ENCODE measurements at places on chromosomes 13 and 19.

DNA sequence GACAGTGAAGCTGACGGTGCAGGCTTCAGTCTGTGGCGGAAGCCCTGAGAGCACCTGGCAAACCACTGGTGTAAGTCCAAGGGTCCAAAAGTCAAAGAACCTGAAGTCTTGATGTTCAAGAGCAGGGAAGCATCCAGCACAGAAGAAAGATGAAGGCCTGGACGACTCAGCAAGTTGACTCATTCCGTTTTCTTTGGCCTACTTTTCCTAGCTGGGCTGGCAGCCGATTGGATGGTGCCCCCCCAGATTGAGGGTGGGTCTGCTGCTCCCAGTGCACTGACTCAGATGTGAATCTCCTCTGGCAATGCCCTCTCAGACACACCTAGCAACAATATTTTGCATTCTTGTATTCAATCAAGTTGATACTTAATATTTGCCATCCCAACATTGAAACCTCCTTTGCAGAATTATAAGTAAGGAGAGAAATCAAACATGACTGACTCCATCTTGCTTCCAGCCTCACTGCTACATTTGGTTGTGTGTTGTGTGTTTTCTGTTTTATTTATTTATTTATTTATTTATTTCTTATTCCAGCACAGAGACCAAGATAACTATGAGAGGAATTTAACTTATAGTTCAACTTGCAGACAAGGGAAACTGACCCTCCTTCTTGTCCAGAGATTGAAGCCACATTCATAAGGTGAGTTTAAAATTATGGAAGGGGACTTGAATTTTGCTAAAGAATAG lies 32.8 kb downstream of the IGFL2 start:
- DNase-seq = no peak

- no peak for DNase-seq
Measured at GRCh38 chr19:23991170-23991569, 76.5 kb downstream of the ZNF726 start.

GRCh38 chr19:57245066-57245465 lies 4.6 kb downstream of the ZNF805 start:
- no peak for DNase-seq

DNA sequence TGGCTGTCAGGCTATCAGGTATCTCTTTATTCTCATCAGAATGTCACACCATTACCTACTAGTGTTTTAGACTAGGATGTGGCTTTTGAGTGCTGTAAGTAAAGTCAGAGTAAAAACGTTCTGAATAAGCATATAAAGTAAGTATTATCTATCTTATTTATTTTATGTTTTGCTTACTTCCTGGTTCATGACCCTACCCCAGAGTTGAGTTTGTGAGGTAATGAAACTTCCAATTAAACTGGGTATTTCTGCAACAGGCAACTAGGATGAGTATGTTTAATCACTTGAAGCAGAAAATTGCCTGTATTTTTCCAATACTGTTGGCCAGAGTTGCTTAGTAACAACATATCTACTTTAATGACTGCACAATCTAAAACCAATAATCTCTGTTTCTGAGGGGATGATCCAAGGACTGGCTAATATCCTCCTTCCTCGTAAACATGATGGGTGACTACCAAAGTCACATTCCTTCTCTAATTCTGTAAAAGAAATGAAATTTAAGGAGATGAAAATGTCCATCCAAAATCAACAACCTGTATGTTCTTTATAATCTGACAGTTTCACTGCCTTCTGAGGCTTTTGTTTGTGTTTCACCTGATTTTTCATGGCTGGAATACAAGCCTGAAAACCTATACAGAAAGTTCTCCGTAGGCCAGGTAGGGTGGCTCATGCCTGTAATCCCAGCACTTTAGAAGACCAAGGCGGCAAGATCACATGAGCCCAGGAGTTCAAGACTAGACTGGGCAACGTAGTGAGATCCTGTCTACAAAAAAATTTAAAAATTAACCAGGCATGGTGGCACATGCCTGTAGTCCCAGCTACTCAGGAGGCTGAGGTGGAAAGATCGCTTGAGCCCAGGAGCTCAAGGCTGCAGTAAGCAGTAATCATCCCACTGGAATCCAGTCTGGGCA lies 83.1 kb downstream of the ABCC4 start:
- DNase-seq = no peak

GRCh38 chr19:7386308-7386707 lies 37.6 kb downstream of the ARHGEF18 start:
- DNase-seq = no peak

- no peak for DNase-seq
Measured at GRCh38 chr19:28737021-28737895, 475.7 kb downstream of the UQCRFS1 start.

DNA sequence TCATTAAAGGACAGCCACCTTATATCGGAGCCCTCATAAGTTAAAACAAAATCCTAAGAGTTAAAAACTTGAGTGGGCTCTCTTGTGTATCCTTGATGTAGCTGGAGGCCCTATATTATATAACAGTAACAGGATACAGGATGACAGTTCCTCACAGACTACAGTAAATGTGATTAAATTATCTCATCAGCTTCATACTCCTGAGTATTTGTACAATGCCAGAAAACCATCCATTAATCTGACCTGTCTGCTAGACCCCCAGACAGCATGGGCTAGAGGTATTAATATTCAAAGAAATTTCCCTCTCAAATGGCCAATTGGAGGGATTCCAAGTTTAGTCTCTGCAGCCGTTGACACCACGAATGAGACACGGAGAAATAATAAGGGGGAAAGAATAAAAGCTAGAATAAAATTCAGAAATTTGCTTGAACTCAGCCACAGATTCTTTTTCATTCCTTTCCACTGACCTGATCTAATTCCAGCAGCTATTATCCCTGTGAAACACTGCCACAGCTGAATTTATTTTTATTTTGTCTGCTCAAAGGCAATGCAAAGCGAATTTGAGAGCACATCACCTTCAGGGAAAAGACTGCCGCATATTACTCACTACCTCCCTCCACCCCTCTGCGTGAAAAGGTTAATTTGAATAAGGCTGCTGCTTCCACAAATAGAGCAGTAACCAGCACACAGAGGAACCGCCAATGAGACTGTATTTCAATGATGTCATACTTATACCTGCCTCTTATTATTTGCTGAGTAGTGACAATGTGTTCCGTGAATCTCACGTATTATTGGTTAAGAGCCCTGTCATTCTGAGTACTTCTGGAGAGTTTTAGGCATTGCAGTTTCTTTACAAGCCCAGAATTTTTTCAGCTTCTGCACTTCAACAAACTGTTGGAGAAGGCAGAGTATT lies 155.9 kb upstream of the KLF12 start:
- no peak for DNase-seq

- no peak for DNase-seq
Measured at GRCh38 chr13:79673310-79673992, 192.5 kb downstream of the NDFIP2 start.

DNA sequence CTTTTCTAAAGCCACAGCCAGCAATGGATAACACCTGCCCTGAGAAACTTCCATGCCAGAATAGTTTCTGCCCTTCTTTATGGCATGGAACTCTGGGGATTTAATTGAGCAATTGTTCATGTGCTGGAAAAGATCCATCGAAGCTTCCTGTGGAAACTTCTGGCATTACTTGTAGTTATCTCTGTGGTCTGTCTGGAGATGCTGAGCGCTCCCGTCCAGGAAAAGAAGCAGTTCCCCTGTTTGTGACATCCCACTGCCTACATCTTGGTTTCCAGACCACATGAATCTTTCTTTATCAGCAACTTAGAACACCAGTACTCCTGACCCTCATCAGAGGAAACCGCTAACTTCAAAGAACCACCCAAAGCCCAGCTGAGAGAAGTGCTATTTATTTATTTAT lies 24.6 kb downstream of the FLT1 start:
- DNase-seq = no peak

GRCh38 chr13:48500652-48501197 lies 32.2 kb downstream of the RCBTB2 start:
- no peak for DNase-seq

GRCh38 chr13:44399074-44399473 lies 25.4 kb downstream of the SERP2 start:
- no peak for DNase-seq

- peak; percentile 50 for DNase-seq
Measured at GRCh38 chr13:48580185-48580803, 47.4 kb upstream of the RCBTB2 start.

- no peak for DNase-seq
Measured at GRCh38 chr13:106529415-106530170, 5.9 kb downstream of the EFNB2 start.

DNA sequence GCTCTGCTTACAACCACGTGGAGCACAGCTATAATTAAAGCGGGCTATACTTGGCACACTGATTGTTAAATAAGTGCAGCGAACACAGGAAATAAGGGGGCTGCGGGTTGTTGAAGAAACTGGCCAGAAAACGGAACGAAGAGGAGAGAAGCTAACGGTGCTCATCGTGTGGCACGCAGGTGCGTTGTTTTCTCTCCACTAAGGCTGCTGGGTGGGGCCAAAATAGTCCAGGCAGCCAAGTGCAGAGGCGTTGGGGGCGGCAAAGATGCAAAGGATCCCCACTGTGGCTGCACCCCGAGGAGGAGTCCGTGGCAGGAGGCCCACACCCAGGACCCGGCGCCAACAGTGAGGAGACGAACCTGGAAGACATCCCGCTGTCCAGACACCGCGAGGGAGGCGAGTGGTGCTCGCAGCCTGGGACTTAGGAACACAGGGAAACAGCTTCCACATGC lies 8.1 kb upstream of the ARL11 start:
- no peak for DNase-seq

DNA sequence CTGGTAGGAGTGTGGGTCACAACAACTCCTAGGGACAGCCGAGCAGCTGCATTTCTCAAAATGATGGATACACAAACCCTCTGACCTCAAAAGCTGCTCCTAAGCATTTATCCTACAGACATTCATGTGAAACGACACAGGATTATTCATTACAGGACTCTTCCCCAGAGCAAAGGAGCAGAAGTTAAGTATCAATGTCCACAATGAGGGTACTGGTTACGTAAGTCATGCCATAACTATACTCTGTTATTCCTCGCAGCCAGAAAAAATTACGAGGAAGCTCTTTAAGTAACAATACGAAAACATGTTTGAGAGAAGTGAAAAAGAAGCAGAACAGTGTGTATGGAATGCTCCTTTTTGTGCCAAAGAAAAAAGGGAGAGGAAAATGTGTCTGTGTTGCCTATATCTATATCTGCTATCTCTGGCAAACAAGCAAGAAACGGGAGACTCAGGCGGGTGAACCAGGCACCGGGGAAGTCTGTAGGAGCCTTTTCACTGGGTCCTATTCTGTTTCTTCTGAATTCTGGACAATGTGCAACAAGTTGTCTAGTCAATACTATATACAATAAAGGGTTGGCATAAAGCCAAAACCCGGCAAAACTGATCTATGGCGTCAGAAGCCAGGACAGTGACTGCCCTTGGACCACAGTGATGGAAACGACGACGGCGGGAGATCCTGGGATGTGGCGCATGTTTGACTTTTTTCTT lies 1.3 kb downstream of the ISOC2 start:
- no peak for DNase-seq

GRCh38 chr13:91144054-91144453 lies 203.4 kb upstream of the MIR17HG start:
- DNase-seq = no peak

DNA sequence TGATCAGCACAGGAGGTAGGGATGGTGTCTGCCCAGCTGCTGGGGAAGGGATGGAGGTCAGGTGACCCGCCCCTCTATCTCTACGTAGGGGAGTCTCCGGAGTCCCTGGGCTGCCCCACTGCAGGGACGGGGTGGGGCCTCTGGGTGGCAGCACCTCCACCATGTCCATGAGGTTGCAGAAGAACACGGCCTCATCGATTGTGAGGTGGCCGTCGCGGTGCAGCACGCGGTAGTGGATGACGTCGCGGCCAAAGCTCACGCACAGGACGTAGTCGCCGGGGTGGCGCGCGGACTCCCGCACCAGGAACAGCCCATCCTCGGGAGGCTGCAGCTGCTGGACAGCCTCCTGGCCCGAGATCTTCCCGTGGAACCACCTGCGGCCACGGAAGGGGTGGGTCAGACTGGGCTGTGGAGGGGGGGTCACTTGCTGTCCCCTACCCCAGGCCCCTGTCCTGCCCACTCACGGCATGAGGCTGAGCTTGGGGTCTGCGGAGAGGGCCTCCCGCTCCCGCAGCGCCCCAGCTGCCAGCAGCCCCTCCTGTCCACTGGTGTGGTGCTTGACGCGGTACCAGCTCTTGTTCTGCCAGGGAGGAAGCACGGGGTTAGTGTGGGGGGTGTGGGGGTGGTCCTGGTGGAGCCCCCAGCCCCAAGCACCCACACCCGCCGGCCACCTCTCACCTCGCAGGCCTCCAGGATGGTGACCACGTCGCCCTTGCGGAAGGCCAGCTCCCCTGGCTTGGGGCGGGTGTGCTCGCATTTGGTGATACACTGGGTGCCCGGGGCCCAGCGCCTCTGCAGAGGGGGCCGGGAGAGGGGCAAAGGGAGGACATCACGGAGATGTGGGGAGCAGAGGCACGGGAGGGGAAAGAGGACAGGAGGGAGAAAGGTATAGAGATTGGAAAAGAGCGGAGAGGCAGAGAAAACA lies 2.3 kb downstream of the MATK start:
- no peak for DNase-seq

DNA sequence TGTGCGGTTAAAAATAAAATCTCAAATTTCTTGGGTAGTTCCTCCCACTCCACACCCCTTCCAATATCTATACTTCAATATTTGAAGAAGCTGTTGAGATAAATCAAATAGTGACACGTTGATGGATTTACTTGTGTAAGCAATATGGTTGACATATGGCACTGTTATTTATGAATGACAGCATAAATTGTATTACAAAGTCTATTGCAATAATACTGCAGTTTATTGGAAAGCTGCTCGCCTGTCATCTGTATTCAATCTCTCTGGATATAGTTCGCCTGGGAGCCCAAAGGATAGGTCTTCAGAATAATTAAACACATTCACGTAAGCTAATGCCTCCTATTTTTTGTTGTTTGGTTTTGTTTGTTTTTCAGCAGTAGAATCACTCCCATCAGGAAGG lies 5.0 kb upstream of the ZIC5 start:
- DNase-seq = no peak

DNA sequence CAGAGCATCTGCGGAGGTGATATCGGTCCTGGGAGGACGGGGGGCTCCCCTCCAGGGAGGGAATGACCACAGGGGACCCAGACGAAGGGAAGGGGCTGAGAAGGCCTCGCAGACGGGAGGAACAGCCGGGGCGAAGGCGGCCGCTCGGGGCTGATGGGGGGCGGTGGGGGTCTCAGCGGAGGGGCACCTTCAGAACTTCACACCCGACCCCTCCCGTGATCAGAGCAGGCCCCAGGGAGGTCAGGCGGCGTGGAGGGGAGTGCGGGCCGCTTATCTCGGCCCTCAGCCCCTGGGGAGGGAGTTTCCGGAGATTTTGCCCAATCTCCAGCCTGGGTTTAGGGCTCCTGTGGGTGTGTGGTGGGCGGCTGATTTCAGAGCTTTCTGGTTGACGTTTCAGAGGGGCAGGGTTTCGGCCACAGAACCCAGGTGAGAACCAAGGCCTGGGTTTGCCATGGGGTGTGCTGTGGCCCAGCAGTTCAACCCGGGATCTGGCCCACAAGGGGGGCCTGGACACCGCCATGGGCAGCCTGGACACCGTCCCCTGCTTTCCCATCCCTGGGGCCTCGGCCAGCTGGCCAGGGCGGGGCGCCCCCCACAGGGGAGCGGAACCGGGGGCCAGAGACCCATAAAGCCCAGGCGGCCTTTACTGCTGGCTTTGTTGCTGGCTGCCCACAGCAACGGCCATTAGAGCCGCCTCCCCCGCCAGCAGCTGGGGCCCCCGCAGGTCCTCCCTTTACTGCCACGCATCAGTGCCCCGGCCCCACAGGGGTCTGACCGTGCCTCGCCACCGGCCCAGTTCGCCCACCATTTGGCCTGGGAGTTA lies 29.0 kb downstream of the ARID3A start:
- no peak for DNase-seq

All from stimulated activated CD4-positive, alpha-beta T cell treated with anti-CD3 and anti-CD28 coated beads, Interleukin-15, amount 100 ng/mL, for 1 hour (primary cell).